Tongue (tissue), 3 donors: ENCODE measurements at places on chromosomes 4 and X.

DNA sequence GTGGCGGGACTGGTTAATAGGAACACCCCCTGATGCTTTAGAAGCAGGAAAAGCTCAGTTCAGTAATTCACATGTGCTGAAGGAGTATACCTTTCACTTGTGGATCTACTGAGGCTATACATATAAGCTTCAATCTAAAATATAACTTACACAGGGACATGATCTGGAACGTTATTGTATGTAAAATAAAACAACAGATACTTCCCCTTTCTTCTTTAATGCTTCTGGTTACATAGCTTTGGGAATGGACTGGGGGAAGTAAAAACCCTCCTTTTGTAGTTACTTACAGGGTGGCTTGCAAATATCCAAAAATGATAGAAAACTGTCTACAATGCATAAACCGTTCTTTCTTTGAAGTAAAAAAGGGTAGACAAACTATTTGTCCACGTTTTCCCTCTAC lies 1.9 kb downstream of the FGG start:
- no peak for DNase-seq

DNA sequence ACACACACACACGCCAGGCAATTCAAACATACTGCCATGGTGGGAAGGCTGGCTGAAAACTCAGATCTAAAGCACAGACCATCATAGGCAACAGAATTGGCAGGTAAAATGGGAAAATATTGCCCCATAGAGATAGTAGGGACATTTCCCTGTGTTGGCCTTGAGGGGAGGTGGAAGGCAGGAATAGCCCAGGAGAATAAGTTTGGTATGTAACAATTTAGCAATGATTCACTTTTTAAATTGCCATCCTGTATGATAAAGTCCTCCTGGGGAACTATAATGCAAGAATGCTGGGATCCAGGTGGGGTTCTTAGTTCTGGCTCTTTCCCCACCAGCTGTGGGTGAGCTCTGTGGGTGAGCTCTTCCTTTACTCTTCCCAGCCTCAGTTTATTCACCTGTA lies 51.0 kb downstream of the ATXN3L start:
- DNase-seq = no peak

GRCh38 chrX:47129899-47130358 lies 14.6 kb downstream of the NDUFB11 start:
- DNase-seq = peak; percentile 18

GRCh38 chr4:134337574-134337973 lies 136.0 kb upstream of the PABPC4L start:
- no peak for DNase-seq

- no peak for DNase-seq
Observed at GRCh38 chr4:25178838-25179261, 18.6 kb upstream of the SEPSECS start.

DNA sequence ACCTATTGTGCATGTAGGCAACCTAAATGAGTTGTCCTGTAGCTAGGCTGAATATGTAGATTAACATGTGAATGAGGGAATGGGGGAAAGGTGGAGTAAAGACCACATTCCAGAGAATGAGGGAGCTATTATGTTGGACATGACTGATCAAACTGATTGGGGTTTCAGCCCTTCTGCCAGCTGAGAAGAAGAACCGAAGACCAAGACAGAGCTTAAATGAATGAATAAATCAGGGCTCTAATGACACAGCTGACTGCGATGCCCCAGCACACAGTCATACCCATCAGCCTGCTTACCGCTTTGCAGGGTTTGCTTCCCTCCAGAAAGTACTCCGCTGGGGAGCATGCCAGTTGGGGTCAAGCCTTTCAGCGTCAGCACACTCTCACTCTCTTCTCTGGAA lies 315.4 kb downstream of the PPP3CA start:
- DNase-seq = no peak

DNA sequence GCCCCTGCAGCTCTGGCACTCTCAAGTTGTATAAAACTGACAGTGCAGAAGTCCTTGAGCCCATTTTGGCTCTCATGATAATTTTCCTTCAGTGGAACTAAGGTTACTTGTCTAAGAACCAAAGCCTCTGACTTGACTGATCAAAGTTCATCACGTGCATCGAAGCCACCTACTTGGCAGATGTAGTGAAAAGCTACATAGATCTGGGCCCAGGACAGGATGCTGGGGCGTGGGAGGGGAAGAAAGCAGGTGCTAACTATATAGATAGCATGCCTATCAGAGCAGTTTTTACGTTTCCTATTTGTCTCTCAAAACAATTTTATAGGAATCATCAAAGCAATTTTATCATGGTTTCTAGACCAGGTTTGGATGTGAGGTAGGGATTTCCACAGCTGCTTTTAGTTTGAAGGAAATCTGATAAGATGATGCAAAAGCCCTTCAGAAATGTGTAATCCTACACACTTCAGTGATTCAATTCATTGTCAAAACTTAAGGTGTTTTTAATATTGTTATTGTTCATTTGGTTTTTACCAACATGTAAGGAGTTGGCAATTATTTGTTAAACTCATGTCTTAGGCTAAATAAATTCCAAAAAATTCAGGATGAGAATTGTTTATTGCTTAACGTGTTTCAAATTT lies 1.2 kb upstream of the CD40LG start:
- no peak for DNase-seq

DNA sequence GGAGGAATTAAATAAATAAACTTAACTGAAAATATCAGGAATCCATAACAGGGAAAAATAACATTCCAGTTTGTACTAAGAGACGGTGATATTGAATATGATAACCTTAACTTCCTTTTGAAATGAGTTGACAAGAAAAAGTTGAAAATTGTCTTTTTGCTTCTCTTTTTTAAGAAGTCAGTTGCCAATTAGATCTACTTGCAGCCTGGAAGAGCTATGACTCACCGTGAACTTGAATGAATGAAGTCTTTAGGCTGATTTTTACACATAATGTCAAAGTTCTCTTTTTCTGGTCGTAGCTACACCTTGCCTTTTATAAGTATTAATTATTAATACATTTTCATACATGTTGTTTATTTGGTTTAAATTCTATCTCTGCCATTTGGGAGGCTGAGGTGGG lies 94.4 kb upstream of the HPGD start:
- DNase-seq = no peak

DNA sequence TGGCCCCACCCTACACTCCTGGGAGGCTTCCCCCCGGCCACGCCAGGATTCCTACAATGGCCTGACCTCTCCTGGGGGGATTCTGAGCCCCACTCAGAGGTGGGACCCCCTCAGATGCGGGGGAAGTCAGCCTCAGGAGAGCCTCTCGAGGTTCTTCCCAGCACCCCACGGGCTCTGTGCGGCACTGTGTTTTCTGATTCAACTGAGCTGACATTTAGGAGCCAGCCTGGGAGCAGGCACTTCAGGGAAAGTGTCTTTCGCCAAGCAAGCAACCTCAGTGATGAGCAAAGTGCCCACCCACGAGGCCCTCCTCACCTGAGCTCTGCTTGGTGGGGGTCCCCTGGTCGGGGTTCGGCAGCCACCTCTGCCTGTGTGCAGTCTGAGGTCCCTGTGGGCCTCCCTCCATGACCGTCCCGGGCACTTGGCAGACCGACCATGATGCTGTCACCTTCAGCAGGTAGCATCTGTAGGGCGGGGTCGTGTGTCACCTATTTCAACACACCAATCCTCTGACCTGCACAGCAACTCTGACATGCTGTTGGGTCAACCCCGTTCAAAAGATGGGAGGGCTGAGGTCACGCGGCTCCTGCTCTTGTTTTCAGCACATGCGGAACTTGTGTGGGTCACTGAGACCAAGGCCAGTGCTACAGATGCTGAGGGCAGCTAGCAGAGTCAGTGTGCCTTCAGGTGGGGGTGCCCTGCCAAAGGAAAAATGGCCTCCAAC lies 46.2 kb downstream of the ADRA2C start:
- DNase-seq = no peak

DNA sequence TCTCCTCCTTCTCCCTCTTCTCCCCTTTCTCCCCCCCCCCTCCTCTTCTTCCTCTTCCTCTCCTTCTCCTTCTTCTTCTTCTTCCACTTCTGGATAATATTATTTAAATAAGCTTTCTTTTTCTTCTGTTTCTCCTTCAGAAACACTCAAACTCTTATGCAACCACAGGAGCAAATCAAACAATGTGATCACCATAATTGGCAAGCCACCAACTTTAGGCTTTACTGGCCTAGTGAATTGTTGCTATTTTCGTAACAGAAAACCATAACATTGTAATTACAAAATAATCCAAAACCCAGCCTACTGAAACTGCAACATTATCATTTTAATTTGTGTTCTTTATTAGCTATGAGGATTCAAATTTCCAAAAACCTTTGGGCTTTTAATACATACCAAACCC lies 14.3 kb downstream of the DCAF8L1 start:
- DNase-seq = peak; percentile 35

DNA sequence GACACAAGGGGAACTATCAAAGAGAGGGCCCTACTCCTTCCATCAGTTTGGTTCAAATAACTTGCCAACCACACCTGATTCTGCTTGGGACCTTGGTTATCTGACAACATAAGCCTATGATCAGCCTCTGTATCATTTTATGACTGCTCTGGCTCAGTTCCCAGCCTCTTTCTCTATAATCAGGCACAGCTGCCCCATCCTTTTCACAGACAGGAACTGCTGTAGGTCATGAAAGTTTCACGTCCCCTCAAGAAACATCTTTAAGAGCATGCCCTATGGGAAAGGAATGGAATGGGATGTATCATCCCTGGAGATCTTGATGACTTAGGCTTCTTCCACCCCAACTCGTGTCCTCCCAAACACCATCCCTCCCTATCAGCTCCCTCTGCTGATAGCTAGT lies 243.4 kb downstream of the AR start:
- no peak for DNase-seq

- DNase-seq = no peak
Observed at GRCh38 chr4:98363431-98363830, 102.2 kb downstream of the RAP1GDS1 start.

DNA sequence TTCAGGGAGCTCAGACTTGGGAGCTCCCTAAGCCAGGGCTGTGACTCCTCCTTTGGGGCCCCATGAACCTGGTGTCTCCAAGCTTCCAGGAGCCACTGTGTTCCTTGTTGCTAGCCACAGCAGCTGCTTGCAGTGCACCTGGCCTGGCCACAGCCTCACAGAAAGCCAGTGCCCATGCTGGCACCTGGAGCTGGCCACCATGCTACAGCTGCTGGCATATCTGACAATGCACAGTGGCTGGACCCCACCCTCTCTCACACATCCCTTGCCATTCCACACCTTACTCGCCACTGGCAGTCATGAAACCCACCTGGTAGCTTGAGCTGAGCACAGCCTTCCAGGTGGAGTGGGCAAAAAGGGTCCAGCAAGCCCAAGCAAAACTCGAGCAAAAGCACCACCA lies 441.7 kb downstream of the ARAP2 start:
- DNase-seq = no peak

- no peak for DNase-seq
Observed at GRCh38 chr4:120731561-120731960, 191.0 kb downstream of the PRDM5 start.

- DNase-seq = peak; percentile 61
Observed at GRCh38 chrX:49840679-49841078, 11.6 kb downstream of the PAGE4 start.

DNA sequence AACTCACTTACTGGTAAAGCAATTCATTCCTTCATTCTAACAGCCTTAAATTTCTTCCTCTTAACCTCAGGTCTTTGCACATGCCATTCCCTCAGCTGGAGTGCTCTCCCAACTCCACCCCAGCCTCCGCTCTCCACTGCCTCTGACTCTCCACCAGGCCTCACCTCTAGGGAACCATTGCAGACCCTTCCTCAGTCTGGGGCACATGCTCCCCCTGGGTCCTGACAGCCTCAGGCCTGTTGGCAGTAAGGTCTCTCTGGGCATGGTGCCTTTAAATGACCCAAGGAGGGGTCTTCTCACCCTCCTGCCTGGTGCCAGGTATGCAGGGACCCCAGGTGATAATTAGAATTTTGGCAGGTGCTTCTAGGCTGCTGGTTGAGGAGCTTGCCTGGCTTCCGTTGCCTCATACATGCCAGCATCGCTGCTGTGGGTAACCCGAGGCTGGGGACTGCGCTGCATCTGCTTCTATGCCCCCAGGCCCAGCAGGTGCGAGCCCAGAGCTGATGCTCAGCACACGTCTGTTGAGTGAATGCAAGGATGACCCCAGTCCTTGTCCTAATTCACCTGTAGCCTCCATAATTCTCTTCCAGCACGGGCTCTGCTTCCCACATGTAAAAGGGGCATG lies 27.5 kb upstream of the GPR78 start:
- DNase-seq = no peak

DNA sequence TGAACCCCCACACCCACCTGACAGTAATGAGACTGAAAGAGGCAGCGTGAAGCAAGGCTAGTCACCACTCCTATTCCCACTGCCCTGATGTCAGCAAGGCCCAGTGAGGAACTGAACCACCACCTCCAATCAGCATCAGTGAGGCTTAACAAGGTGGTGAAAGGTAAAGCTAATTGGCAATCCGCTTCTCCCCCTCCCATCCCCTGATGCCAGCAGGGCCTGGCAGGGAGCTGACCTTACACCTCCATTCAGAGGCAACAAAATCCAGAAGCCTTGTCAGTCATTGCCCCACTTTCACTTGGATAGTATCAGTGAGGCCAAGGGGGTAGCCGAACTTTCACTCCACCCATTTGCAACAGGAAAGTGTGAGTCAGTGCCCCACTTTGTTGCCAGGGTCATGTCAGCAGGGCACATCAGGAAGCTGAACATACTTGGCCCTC lies 60.8 kb downstream of the AWAT2 start:
- DNase-seq = no peak

GRCh38 chr4:177005674-177006230 lies 213.0 kb upstream of the VEGFC start:
- DNase-seq = no peak

GRCh38 chr4:54390670-54391069 lies 161.6 kb downstream of the PDGFRA start:
- no peak for DNase-seq

DNA sequence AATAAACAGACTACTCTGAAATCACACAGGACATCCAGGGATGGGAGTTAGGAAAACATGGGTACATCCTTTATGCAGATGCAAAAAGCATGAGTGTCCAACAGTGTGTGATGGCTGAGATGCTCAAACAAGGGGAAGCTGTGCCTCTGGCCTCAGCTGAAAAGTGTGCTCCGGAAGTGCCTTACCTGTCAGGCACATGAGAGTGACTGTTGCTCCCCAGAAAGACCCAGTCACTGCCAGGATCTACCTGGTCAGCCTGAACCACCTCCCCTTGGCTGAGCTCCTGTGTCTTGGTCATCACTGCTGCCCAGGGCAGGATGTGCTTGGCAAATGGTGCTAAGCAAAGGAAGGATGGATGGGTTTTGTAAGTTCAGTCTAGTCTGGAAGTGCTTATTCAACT lies 4.0 kb downstream of the PPP2R2C start:
- no peak for DNase-seq

DNA sequence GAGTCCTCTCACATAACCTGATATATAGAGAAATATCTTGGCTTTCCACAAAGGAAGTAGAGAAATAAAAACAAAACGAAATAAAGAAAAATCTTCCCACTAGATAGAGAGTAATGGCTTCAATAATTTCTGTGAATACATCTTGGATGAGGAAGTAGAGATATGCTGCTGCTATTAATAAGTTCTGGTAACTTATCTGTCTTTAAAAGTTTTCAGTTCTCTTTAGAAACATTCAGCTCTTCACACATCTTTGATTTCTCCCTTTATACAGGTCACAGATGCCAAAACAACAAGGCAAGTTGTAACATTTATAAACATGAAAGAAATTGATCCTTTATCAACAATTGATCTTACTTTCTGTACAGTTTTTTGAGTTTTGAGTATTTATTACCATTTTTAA lies 615.8 kb downstream of the TRAM1L1 start:
- DNase-seq = no peak

- no peak for DNase-seq
Observed at GRCh38 chr4:184795214-184795844, 30.4 kb downstream of the ACSL1 start.

- no peak for DNase-seq
Observed at GRCh38 chr4:2082118-2082517, 23.0 kb downstream of the NAT8L start.

- peak; percentile 77 for DNase-seq
Observed at GRCh38 chr4:54227256-54228055, 1.6 kb upstream of the PDGFRA start.
